ENCODE measurements at places on chromosomes 5 and 9.
A peak's percentile ranks its signal among the peaks of the same experiment; 100 is the strongest.

- DNase-seq = no peak
Observed at GRCh38 chr9:92710368-92710767, 40.4 kb upstream of the IPPK start.

DNA sequence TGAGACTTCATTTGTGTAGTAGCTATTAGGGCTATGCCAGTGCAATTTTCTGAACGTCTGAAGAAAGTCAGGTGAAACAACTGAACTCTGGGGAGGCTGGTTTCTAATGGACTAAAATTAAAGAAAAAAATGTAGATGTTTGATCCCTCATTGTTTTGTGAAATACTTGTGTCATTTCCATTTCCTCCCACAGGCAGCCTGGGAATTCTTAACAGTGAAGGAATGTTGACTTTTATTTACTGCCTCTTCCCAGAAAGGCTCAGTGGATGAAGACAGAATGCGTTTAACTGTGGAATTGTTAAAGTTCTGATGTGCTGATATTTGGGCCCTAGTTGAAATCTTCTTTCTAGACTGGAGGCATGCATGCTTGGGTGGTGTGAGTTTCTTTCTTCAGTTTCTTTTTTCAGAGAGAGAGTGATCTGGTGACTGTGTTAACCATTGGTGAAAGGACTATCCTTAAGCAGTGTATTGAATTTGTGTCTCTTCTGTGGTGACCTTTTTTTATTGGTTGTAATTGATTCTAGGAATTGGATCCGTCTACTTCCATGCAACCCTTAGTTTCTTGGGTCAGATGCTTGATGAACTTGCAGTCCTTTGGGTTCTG, 15.5 kb downstream of the ACER2 start:
- no peak for DNase-seq

DNA sequence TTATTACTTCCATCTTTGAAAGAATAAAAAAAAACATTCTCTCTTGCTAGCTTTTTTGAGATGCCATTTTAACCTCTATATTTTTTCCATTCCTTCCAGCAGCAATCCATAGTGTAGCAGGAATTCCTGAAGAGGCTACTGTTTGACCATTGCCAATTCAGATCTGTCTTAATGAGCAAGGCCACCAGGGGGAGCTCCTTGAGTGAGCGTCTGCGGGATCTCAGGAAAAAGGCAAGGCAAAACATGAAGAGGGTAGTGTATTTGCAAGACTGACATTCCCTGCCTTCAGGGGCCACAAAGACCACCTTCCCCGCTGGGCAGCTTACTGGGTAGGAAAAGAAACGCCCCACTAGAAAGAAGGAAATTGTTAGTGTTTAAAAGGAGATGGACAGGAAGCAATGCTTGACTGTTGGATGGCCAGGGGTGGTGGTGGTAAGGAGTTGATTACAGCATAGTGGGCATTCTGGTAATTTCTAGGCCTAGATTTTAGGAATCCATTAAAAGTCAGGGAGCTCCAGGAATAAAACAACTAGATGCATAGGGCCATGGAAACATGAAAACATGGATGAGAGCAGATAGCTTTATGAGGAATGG, 206.6 kb upstream of the HAPLN1 start:
- peak; percentile 33 for DNase-seq

GRCh38 chr5:140267559-140268018, 35.3 kb downstream of the PFDN1 start:
- no peak for DNase-seq

DNA sequence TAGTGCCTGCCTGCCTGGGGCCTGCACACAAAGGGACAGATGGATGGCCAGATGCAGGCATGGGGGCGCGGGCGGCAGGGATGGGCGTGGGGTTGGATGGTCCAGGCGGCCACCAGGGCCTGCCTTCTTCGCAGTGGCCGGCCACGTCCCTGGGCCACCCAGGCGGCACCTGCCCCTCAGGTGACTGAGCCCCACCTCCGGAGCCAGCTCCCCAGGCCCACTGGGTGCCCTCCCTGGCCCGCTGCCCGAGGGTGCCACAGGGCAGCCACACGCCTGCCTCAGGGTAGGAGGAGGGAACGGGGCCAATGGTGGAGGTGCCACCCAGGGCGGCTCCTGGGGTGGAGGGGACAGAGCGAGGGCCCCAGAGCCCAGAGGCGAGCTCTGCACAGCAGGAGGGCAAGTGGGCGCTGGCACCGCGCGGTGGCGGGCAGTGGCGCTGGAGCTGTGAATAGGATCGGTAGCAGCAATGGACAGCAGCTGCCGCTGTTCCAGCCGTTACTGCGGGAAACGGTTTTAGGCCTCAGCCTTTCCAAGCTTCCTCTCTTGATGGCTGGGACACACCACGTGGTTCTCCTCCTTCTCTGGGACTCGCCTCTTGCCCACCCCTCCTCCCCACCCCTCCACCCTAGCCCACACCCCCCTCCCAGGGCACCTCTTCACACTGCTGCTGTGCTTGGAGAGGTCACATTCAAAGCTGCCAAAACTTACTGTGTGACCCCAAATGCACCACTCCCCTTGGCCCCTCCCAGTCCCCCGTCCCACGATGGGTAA, 19.1 kb downstream of the LHX3 start:
- no peak for DNase-seq

All from activated naive CD8-positive, alpha-beta T cell treated with anti-CD3 and anti-CD28 coated beads, Interleukin-2, amount 10 ng/mL, durations not matched to agents 7 days and 5 days (primary cell).